ENCODE measurements at places on chromosomes 4 and X.

DNA sequence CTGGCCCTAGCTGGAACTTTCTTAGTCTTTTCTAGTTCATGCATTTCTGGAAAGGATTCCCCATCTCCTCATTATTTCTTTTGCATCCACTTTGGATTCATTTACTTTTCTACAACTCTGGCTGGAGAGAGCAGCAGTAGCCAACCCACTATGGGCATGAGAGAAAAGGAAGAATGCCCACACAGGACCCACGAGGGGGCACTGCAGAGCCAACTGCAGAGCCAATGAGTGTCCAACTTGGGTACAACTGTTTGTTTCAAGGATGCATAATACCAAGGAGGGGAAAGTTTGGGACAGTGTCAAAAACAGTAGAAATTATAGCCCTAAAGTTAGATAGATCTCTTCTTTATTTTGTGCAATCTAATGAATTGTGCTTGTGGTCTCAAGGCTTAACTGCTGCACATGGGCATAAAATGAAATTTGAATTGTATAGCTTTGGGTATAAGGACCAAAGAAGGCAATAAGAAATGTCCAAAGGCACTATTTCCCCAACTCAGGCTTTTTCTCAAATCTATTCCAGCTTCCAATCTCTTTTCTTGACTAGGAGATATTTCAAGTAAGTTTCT is 230.6 kb downstream of the NSUN7 start:
- no peak for DNase-seq

- DNase-seq: no peak
Observed at GRCh38 chr4:41320278-41320677, 63.5 kb downstream of the UCHL1 start.

DNA sequence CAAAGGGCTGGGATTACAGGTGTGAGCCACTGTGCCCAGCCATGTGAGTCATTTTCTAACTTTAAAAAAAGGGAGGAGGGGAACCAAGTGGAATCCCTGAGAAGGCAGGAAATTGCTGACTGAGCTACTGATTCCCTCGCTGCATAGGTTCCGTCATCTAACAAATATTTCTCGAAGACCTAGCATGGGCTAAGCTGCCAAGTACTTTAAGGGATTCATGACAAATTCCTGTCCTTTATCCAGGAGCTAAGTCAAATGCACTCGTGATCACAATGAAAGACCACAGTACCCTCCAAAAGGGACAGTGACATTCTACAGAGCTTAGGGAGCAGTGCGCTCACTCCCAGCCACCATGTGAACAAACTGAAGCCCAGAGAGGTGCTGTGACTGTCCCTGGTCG is 33.2 kb upstream of the MAN2B2 start:
- DNase-seq: no peak

GRCh38 chr4:141511055-141511454 is 125.3 kb upstream of the IL15 start:
- DNase-seq: no peak

DNA sequence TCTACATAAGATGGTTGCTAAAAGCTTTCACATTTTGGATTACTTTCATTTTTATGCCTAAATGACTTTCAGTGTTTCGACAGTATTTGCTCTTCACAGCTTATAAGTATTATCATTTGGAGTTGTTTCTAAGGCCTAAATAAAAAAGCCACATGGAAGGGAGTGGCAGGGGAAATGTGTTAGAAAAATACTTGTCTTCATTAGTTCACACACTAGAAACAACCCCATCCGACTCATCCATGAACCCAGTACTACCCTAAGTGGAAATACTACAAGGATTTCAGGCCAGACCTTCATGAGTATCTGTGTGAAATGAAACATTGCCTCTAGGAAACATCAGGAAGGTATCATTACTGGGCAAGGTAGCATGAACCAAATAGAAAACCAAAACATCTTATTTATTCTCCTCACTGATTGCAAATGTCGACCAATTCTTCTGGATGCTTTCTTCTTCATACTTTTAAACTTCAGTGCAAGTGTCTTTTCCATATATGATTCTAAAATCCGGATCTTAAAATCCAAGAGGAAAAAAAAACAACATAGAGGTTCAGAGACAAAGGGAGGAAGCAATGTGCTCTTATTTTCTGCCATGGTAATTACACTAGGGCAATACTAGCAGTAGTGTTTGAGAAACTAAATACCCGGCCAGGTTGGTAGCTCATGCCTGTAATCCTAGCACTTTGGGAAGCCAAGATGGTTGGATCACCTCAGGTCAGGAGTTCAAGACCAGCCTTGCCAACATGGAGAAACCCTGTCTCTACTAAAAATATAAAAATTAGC is 349.4 kb downstream of the ARHGAP24 start:
- DNase-seq: no peak

- DNase-seq: no peak
Observed at GRCh38 chrX:7346021-7346420, 198.1 kb upstream of the PUDP start.

DNA sequence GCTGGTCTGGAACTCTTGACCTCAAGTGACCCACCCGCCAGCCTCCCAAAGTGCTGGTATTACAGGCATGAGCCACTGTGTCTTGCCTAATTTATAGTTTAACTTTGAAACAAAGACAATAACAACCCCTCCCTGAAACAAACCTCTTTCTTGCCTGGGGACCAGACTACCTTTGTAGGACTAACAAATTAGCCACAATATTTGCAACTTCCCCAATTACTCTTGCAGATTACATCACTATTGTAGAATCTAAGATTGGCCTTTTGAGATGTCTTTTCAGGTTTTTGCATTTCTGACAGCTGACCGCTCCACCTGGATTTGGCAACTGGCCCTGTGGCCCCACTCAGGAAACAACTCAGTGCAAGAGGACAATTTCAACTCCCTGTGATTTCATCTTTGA is 84.8 kb downstream of the AKAP4 start:
- no peak for DNase-seq

DNA sequence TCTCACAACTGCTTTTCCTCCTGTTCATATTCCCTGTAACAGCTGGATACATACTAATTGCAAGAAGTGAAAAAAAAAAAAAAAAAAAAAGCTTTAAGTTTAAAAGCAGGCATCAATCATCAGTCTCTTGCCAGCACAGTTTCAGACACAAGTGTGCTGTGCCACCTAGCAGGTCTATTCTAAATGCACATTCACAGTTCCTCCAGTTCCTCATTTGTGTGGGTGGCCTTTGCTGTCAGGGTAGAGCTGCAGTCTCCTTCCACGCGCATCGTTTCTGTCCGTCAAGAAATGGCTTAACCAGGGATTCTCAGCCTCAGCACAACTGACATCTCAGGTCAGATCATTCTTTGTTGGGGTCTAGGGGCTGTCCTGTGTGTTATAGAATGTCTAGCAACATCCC is 61.6 kb downstream of the SCML1 start:
- no peak for DNase-seq

DNA sequence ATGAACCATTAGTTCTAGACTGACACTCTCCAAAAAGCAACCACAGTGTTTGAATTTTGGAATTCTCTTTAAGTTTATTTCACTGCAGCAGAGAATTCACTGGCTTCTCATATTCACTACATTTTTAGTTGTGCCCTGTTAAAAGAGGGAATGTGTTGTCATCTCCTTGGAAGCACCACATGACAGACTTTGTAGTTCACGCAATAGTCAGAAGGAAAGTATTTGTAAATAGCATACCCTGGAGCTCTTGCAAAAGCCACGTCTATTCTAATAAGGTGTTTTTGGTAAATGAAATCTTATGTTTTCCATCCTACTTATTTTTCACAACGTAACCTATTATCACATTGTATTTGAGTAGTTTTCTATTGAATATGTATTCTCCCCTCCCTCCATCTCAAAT is 25.8 kb downstream of the DOCK11 start:
- no peak for DNase-seq

DNA sequence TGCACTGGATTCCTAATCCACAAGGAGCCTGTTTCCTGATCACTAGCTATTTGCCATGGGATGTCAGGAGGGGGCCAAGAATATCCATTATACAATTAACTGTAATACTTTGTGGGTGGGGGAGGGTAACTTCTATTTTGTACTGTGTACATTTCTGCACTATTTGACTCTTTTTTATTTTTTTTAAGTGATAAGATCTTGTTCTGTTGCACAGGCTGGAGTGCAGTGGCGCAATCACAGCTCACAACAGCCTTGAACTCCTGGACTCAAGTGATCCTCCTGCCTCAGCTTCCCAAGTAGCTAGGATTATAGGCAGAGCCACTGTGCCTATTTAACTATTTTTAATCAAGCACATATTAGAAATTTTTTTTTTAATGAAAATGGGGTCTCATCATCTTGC is 134.1 kb downstream of the ELOVL6 start:
- no peak for DNase-seq

DNA sequence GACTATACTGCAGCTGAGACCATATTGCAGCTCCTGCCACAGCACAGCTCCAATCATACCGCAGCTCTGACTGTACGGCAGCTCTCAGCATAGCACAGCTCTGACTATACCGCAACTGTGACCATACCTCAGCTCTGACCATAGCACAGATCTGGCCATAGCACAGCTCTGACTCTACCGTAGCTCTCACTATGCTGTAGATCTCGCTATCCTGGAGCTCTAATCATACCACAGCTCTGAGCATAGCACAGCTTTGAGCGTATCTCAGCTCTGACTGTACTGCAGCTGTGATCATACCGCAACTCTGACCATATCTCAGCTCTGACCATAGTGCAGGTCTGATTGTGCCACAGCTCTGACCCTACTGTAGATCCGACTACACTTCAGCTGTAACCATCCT is 139.2 kb downstream of the ASMT start:
- no peak for DNase-seq

DNA sequence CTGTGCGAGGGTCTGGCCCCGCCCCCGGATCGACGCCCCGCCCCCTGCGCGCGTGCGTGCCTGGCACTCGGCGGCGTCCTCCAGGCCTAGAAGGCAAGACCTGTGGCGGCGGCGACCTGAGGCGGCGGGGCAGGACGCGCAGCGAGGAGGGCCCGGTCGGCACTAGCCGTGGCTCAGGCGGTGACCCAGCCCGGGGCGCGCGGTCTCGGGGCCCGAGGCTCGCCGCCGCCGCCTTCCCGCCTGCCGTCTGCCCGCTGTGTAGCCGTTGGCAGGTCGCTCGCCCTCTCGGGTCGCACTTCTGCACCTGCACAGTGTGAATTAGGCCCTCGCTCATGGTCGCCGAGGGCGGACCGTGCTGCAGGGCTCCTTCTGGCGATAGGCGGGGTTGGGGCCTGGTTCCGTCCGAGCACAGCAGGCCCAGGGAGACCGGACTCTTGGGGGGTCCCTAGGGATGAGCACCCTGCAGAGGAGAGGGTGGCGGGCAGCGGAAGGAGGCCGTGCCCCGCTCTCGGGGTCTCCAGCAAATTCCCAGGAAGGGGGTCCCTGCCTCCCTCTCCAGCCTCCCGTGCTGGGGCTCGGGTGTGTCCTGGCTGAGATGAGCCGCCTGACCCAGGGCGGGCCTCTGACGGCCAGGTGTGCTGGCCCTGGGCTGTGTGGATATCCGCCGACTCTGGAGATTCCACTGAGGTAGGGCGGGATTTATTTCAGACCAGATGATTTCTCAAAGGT is 557 bp upstream of the FAM53A start:
- DNase-seq: no peak

GRCh38 chr4:3308691-3309090 is 15.9 kb downstream of the RGS12 start:
- DNase-seq: no peak

DNA sequence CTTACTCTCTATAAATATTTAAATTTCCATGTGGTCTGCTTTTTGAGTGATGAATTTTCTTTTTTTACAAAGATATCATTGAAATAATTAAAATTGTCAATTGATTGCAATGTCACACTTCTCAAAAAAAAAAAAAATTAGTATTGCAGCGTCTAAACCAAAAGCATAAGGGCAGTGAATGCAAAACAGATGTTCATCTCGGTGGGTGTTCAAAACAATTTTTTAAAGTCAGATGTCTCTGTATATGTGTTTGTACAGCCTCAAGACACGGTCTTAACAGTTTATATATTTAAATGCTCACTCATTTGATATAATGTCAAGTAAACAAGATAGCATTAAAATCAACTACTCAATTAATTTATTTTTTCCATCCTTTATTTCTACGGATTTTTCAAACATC is 52.3 kb downstream of the PALLD start:
- no peak for DNase-seq

DNA sequence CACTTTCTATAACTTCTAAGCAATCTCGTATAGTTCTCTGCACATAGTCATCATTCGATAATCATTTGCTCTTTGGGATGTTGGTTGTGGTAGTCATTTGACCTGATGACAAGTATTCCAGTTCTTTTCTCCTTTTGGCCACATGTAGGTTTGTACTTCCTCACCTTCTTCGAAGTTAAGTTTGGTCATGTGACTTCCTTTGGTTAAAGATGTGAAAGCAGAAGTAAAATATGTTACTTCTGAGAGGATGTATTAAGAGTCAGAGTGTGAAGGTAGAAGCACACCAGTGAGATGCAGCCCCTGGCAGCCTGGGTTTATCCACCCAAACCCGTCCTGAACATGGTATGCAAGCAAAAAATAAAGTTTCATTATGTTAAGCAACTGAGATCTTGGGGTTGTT is 48.9 kb upstream of the ZNF518B start:
- no peak for DNase-seq

All from HS-5 (cell line).